ENCODE measurements at places on chromosomes 12 and 14.

GRCh38 chr12:52486166-52487105, 6.6 kb downstream of the KRT6A start:
- no peak for DNase-seq

DNA sequence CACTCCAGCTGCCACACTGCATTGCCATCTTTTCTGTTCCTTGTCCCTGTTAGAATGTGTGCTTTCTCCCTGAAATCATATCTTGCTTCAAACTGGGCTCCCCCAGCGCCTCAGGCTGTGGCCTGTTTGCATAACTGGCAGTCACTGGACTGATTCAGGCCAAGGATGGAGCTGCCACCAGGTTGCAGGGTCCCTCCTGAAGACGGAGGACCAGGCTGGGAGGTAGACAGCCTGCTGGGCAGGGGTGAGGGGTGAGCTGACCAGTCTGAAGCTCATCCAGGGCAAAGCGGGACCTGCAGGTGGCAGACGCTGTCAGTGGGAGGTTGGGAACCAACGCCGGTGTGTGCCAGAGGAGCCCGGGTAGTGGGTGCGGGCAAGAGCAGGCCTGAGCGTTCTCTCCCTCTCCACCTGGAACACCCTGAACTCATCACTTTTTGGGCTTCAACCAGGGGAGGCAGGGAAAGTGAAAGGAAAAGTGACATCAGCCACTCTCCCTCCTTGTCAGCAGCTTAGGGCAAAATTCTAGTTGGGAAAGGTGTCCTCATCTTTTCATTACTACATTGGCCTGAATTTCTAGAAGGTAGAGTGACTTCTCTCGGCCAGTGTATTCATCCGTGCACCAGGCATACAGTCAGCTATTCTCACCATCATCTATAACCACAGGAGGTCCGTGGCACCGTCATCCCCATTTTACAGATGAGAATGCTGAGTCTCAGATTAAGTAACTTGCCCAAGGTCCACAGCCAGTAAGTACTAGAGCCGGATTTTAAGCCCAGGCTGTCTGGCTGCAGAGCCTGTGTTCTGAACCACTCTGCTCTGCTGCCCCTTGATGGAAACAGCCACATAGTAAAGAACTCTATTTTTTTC, 219.1 kb downstream of the SLC41A2 start:
- DNase-seq: no peak

- DNase-seq: no peak
Measured at GRCh38 chr12:125267114-125267513, 201.9 kb downstream of the AACS start.

GRCh38 chr14:32627545-32628298, 298.6 kb downstream of the AKAP6 start:
- DNase-seq: no peak

DNA sequence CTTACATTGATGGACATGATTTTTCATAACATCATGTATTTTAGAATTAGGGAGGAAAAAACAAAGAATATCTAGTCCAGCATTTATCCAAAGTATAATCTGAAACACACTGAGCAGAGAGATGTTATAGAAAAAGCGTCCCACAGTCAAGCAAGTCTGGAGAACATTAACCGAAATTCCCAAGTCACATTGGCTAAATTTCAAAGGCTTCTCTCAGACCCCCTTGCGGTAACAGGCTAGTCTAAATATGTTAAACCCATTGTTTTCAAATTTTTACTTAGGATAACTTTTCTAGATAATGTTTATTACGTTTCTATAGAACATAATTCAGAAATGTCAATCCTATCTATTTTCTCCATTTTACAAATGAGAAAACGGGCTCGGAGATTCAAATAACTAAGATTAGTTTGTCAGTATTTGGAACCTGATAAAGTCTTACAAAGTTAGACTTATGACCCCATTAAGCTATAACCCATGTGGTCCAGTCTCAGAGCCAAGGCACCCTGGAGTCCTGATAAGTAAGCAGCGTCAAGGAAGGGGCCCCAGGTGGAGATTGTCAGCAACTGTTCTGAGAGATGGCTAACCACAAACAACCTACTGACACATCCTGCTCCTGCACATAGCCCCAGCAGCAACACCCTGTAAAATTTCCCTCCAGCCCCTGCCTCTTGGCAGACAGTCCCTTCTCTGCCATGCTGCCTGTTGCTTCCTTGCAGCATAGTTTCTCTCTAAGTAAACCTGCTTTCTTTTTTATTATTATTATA, 220.6 kb upstream of the TMEM260 start:
- no peak for DNase-seq
